Posterior vena cava (tissue), 2 donors: ENCODE measurements at places on chromosomes 4 and X.

DNA sequence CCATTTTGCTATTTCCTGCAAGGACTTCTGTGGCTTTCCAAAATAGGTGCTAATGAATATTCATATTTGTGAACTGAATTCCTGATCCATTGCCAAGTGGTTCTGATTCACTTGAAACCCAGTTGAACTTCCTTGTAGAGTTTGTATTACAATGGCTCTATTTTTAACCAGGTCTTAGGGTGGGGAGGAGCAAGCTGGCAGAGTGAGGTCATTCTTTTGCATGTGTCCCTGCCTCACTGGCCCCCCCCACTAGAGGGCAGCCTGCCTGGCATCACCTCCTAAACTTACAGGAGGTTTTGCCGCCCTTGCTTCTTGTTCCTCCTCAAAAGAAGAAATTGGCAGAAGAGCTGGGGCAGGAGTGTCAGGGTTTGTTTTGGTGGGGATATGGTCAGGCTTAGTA is 10.5 kb downstream of the PTTG2 start:
- DNase-seq = peak; percentile 93

DNA sequence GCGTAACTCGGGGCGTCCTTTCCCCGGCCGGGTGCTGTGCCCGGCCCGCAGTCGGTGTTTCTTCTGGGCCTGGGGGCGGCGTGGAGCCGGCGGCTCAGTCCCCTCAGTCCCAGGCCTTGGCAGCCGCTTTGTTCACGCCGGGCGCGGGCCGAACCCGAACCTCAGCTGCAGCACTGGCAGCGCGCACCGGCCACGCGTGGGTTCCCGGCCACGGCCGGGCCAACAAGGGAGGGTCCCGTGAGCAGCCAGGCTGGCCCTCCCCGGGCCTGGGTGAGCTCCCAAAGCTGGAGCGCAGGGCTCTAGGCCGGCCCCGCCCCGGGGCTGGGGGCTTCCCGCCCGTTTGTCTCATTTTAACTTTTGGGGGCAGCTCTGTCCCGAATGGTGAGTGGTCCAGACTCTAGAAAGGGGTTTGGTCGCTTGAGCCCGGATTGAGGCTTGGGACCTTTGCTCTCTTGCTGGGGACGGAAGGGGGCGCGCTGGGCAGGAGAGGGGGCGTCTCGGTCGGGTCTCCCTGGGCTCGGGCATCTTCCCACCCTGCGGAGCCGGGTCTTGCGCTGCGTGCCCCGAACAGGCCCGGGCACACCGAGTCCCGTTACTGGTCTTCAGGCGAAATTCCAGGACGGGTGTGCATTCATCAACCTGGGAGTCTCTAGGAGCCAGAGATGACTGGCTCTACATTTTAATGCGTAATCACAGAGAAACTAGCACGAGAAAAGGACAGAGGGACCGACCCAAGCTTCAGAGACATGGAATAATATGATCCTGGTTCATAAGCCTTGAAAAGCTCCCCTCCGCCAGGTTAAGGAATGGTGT is 177.1 kb downstream of the CBR4 start:
- peak; percentile 85 for DNase-seq

- DNase-seq = no peak
Measured at GRCh38 chr4:24816797-24817196, 21.4 kb downstream of the SOD3 start.

GRCh38 chr4:159107203-159107925 is 4.5 kb downstream of the RAPGEF2 start:
- DNase-seq = no peak

- peak; percentile 71 for DNase-seq
Measured at GRCh38 chrX:459611-460010, 72.9 kb upstream of the PPP2R3B start.

- no peak for DNase-seq
Measured at GRCh38 chrX:53831662-53832635, 145.4 kb upstream of the HUWE1 start.

DNA sequence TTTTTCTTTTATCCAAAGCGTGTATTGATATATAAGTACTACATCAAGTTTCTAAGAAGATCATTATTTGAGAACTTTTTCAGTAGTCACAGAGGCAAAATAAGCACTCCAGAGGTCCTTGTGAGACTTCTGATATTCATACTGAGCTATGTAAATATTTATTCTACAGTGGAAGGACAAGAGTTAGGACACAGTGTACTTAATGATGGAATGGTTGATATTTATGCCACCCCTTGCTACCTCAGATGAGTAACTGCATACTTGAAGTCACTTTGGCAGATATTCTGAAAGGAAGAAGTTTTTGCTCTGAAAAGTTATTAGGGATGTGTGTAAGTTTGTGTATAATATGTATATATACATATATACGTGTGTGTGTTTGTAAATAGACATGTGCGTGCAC is 30.3 kb downstream of the MAGEA1 start:
- no peak for DNase-seq

GRCh38 chr4:150283689-150284088 is 205.4 kb downstream of the DCLK2 start:
- no peak for DNase-seq

DNA sequence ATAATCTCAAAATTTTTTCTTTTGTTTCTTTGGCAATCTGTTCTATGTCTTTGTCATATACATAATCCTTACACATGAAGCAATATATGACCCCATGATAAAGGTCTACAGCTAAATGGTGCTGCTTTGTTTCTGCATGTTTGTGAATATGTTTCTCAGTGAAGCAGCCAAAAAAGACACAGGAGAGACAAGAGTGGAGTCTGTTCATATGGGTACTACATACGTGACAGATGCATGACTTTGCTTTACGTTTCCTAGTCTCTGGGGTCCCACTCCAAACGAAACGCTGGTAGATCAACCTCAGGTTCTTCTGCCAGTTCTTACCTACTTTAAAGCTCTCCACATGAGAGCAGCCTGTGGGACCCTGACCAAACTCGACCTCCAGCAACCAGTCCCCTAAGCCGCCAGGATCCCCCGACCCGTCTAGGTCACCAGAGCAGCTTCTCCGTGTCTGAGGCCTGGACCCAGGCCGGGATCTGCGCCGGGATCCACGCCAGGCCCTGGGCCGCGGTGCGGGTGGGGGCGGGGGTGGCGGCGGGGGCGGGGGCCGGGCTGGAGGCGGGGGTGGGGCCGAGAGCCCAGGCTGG is 1.5 kb downstream of the USP51 start:
- DNase-seq = no peak

- DNase-seq = no peak
Measured at GRCh38 chrX:146243041-146243440, 425.4 kb downstream of the SLITRK2 start.

DNA sequence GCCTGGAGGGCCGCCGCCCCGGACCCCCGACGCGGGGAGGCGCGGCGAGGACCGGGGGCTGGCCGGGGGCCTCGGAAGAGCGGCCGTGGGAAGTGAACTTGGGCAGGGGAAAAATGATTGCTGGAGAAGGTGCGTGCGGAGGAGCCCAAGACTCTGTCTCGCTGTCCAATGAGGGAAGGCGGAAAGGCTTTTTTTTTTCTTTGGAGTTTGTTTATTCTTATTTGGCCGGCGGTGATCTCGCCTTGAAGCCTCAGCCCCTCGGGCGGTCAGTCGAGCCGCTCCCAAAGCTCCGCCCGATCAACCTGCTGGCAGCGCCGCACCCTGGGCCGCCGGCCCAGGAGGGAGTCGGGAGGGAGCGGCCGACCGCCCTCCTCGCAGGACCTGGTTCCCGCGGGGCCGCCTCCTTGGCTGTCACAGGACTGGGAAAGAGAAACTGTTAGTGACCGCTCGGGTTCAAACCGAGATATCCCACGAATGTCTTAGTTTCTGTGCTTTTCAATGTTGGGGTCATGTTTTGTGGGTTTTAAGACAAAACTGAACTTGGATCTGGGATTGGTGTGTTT is 2.5 kb downstream of the CPEB2 start:
- DNase-seq = peak; percentile 94

DNA sequence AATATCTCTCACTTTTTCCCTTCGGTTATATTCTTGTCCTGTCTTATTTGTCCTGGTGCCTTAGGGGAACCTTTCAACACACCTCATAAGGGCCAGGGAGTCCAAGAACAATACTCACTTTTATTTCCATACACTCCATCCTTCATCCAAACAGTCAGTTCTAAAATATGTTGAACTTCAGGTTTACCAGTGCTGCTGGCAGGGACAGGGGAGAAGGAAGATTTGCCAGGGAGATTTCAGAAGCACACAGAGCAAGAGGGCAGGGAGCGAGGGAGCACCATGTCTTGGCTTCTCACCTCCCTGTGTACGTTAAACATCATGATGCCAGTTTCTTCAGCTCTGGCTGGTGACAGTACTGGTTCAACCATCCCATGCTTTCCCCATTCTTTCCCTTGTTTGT is 631.1 kb upstream of the FAT1 start:
- no peak for DNase-seq

GRCh38 chr4:133465022-133465421 is 315.9 kb downstream of the PCDH10 start:
- DNase-seq = no peak

- no peak for DNase-seq
Measured at GRCh38 chr4:53019485-53020382, 157.6 kb downstream of the RASL11B start.

DNA sequence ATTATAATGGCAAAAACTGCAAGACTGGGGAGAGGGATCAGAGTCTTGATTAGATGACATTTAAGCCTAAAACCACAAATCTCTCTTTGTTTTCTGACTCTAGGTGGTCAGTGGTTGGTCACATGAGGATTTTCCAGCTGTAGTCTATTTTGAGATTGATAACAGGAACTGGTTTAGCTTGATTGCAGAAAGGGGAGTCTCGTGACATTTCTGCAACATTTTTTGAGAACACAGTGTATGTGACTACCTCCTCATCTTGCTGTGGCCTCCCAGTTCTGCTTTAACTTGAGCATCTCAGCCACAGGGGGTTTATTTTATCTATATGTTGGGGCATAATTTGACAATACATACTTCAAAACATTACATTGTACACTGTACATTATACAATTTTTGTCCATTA is 726.4 kb upstream of the MAGEB2 start:
- DNase-seq = no peak

DNA sequence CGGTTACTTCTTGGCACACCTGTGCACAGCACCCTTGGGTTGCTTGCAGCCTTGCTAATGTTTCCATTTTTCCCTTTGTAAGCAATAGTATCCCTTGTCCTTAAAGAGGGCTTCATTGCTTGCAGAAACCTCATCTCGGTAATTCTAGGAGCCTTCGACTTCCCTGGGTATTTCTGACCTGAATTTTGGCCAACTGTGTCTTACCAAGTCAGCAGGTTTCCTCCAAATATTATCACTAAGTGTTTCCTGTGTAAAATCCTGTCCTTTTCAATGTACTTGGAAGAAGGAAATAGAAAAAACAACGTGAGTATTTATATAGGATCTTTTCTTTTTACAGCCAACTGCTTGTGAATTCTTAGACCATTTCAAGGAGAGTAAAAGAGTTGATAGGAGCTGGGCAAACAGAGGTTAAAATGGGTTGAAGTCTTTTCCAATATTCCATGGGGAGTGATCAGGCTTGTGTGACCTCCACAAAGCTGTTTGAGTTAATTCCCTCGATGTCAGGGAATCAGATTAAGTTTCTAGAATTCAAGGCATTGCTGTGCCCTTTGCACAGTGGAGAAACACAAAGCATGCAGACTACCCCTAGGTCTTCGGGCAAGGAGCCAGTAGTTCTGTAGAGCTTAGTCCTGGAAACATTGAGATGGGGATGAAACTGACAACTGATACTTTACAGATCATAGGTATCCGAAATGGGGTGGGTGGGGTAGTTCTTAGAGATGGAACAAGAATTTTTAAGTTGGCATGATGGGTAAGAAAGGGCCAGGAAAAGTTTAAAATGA is 209.9 kb downstream of the CPE start:
- no peak for DNase-seq

GRCh38 chrX:132615391-132616131 is 126.7 kb upstream of the MBNL3 start:
- DNase-seq = no peak

- no peak for DNase-seq
Measured at GRCh38 chrX:103754401-103754800, 22.2 kb upstream of the PLP1 start.

DNA sequence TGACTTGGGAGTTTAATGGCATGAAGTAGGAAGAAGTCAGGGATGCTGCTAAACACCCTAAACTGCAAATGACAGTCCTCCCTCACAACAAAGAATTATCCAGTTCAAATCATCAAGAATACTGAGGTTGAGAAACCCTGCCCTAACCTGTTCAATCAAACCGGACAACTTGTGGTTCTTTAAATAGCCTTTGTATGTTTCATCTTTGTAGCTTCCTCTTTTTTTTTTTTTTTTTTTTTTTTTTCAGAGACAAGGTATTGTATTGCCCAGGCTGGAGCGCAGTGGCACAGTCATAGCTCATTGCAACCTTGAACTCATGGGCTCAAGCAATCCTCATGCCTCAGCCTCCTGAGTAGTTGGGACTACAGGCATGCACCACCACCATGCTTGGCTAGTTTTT is 52.5 kb upstream of the TTC29 start:
- DNase-seq = no peak

- DNase-seq = no peak
Measured at GRCh38 chr4:146368209-146368608, 153.5 kb downstream of the SLC10A7 start.

- no peak for DNase-seq
Measured at GRCh38 chrX:112941209-112941837, 100.7 kb upstream of the AMOT start.

- DNase-seq = no peak
Measured at GRCh38 chr4:3420956-3421355, 20.8 kb upstream of the HGFAC start.

DNA sequence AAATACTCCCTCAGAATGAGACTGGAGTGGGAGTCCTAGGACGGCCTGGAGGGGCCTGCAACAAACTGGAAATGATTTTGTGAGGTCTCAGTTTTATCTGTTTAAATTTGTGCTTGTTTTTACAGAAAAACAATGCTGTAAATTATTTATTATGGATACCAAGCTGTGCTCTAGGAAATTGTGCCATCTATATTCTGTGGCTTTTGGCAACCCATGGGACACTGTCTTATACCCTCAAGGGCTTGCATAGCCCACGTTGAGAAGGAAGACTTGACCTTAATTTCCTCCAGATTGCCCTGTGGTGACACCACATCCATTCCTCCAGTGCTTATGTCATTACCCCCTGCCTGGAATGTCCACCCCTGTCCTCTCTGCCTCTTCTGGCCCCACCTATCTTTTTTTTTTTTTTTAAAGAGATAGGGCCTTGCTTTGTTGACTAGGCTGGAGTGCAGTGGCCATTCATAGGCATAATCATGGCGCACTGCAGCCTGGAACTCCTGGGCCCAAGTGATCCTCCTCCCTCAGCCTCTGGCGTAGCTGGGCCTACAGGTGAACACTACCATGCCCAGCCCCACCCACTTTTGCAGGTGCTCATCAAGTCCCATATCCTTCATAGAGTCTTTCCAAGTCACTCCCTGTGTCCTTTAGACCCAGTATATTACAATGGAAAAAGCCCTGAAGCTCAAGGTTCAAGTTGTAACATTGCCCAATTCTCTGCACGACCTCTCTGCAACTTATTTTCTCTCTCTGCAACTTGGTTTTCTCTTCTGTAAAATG is 77.4 kb downstream of the HPRT1 start:
- no peak for DNase-seq
